Fibroblast of villous mesenchyme (primary cell): ENCODE measurements at places on chromosomes 5 and 9. TPM values are rescaled to one million over a fixed set of nuclear protein-coding genes. Genes with fewer than 3 reads are reported as not detected.

GRCh38 chr5:165185716-165186115 is 1680.3 kb downstream of the MAT2B start:
- DNase-seq: no peak

- no peak for DNase-seq
Observed at GRCh38 chr9:92764381-92764987, at the start of gene BICD2. Gene BICD2 (minus strand): TSS chr9:92764833. CDS start chr9:92764744, 89 bp downstream.

GRCh38 chr9:123942542-123942941 is 12.6 kb upstream of the DENND1A start:
- DNase-seq: no peak

- DNase-seq: no peak
Observed at GRCh38 chr9:22454016-22454415, 7.4 kb downstream of the DMRTA1 start.

GRCh38 chr5:115713408-115713807 is 87.6 kb upstream of the TMED7 start:
- DNase-seq: no peak

DNA sequence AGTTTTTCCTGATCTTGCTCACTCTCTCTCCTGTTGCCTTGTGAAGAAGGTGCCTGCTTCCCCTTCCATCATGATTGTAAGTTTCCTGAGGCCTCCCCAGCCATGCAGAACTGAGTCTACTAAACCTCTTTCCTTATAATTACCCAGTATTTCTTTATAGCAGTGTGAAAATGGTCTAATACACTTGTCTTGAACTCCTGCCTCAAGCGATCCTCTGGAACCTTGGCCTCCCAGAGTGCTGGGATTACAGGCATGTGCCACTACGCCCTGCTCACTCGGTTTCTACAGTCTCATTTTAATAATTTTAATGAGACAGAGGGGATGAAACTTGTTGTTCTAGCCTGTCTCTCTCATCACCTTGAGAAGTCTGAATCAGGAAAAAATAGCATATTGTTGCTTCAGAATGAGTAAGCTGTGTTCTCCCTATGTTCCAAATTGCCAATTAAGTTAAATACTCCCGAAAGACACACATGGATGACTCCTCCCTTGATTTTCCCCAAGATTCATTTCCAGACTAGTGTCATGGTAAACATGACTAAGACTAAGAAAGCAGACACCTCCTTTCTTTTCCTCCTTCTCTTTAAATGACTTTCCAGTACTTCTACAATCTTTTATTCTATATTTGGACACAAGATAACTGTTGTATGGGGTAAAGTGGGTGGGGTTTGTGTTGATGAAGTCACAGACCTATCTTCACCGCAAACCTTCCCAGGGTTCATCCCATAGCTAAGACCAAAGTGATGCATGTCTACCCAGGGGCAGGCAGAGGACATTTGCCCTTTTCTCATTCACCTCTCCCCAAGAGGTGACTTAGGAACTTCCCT is 7.8 kb upstream of the DNAJC18 start:
- no peak for DNase-seq

- DNase-seq: peak; percentile 96
Observed at GRCh38 chr5:52876456-52876855, 88.7 kb downstream of the ITGA1 start.

C5orf58 gene
- total RNA-seq: not detected in 2 replicates

MCIDAS gene
- not detected in 2 replicates for total RNA-seq

TUBB4B gene
- total RNA-seq: 151 and 218 TPM in 2 replicates
